ENCODE measurements at places on chromosomes 11 and 22. TPM values are rescaled to one million over a fixed set of nuclear protein-coding genes. Genes with fewer than 3 reads are reported as not detected.

- H3K27ac ChIP-seq: no peak overlapping the region
- DNase-seq: no peak
- no peak overlapping the region for H3K4me3 ChIP-seq
- H3K27me3 ChIP-seq: no peaks in the 10 kb centered on the region
- H3K4me1 ChIP-seq: no peaks in the 10 kb centered on the region
These were observed 398.1 kb upstream of the API5 start for GRCh38 chr11:42913731-42914130.

GRCh38 chr11:65497141-65498041 is 1.5 kb upstream of the MALAT1 start:
- no peaks in the 10 kb centered on the region for H3K36me3 ChIP-seq
- DNase-seq: peak; percentile 99
- peaks cover 30% of the 10 kb centered on the region for H3K4me1 ChIP-seq
- no peaks in the 10 kb centered on the region for H3K27me3 ChIP-seq

GRCh38 chr11:127640561-127641451 is 640.2 kb upstream of the KIRREL3 start:
- no peaks in the 10 kb centered on the region for H3K27me3 ChIP-seq
- no peak for DNase-seq
- H3K4me1 ChIP-seq: no peaks in the 10 kb centered on the region
- no peak overlapping the region for H3K4me3 ChIP-seq
- no peak overlapping the region for H3K27ac ChIP-seq

Gene MARK2
- total RNA-seq: 22.3 TPM

- peaks cover 4% of the 10 kb centered on the region for H3K4me1 ChIP-seq
- peak overlapping the region; percentile 94 for H3K4me3 ChIP-seq
- DNase-seq: no peak
- peak overlapping the region; percentile 95 for H3K27ac ChIP-seq
These were observed 761 bp downstream of the HMBS start for GRCh38 chr11:119085437-119085847.

DNA sequence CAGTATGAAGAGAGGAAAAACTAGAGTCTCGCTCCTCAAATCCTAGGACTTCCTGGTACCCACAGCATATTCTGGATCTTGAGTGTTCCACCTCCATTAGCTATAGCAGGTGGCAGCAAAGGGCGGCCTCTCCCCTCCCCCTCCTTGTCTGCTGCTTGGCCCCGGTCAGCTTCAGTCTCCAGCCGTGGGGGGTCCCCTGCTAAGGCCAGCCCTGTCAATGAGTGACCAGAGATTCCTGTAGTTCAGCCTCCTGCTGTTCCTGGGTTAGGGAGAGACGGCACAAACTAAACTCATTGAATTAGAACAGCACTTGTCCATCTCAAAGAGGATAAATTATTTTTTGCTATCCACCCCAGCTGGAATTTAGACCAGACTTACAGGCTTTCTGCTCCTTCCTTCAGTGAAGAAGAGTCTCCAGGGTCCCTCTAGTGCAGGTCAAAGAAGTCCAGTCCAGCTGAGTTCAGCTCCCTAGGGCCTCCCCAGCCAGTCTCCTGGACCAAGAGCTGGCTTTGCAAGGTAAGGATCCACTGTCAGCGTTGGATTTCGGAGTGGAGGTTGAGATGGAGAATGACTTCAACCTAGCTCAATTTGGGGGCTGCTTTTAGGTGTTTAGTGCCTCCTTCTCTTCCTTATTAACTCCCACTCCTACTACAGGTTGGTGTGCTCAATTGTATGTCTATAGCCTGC is 1.1 kb upstream of the PHLDB1 start:
- peak overlapping the region; percentile 40 for H3K27ac ChIP-seq
- H3K36me3 ChIP-seq: no peaks in the 10 kb centered on the region
- H3K4me1 ChIP-seq: no peaks in the 10 kb centered on the region
- peak overlapping the region; percentile 79 for H3K4me3 ChIP-seq
- no peaks in the 10 kb centered on the region for H3K27me3 ChIP-seq

GRCh38 chr11:70328556-70328955 is 58.1 kb downstream of the PPFIA1 start:
- no peak overlapping the region for H3K4me3 ChIP-seq
- DNase-seq: no peak
- no peak overlapping the region for H3K27ac ChIP-seq
- H3K36me3 ChIP-seq: peaks cover 6% of the 10 kb centered on the region

Gene DNAJB7
- total RNA-seq: not detected

Gene C1QTNF5
- 14.3 TPM for total RNA-seq

All from breast epithelium (tissue), 4 donors.